ENCODE measurements at places on chromosomes 12 and 14.

DNA sequence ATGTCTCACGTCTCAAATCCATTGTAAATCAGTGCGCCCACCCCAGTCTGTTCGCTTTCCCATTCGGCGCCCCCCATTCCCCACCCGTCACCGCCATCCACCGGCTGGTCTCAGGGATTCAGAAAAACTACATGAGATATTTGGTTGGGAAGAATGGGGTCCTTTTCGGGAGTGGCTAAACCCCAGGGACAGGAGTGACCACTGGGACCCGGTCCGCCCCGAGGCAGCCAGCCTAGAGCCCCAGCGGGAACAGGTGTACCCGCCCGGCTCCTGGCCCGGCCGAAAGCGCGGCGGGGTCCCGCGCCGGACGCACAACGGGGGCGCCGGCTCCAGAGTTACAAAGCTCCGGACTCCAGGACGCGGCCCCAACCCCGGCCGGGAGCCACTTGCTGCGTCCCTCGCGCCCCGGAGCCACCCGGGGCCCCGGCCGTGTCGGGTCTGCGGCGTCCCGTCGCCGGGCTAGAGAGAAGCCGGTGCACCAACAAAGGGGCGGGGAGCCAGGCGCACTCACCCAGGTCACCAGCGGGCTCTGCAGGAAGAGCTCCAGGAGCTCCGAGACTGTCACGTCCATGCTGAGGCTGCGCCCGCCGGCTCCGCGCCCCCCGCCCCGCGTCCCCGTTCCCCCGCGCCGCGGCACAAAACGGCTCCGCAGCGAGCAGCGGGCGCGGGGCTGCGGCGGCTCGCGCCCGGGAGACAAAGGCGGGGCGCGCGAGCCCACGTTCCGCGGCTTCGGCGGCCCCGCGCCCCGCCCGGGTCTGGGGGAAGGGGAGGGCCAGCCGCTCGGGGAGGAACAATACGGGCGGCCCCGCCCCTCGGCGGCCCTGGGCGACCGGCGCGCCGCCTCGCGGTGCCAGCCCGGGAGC lies at the start of gene CCDC88C:
Gene CCDC88C (minus strand): TSS at position 701 of the 863 bp plus-strand sequence. CDS start 130 bp downstream, at position 571.
- peak within 1 kb of the TSS; percentile 73 for H3K4me3 ChIP-seq
- peak within 1 kb of the TSS; percentile 26 for H3K27ac ChIP-seq
- peaks cover 36% of the 10 kb centered on the region for H3K4me1 ChIP-seq

DNA sequence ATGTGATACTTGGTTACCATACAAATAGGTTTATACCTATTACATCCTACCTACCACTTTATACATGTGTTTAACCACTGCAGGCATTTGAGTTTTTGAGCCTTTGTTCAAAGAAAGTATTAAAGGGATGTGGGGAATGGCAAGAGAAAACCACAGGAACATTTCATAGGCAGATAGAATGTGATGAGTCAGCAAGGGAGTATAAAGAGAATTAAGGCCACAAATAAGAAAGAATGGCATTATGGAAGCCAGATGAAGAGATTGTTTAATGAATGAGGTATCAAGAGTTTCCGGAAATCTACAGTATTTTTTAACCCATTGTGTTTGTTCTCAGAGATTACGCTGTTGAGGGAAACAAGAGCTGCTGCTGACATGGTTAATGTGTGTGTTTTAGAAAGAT lies 66.9 kb downstream of the METTL25 start:
- H3K27ac ChIP-seq: no peak overlapping the region
- peaks cover 2% of the 10 kb centered on the region for H3K4me1 ChIP-seq
- H3K27me3 ChIP-seq: no peaks in the 10 kb centered on the region
- no peak overlapping the region for H3K4me3 ChIP-seq
- peaks cover 11% of the 10 kb centered on the region for H3K36me3 ChIP-seq
- DNase-seq: no peak

DNA sequence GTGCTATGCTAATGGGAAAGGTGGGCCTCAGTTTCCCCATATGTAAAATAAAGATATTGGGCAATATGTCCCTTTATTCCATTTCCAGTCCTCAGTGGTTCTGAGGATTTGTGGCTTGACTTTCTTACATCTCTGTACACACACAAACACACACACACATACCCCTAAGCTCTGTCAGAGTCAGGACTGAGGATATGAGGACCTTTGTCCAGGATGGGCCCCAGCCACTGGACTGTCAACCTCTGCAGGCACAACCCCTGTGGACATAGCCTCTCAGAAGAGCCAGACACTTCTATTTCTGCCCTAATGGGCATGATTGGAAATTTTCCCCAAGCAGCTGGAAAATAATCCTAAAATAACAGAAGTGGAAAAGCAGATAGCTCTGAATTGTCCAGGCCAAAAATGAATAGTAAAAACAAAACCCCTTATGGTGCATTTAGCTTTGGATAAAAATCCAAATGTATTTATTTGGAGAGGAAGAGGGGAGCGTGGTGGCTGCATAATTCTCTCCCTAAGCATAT lies 50.2 kb downstream of the RIN3 start:
- peaks cover 15% of the 10 kb centered on the region for H3K36me3 ChIP-seq
- no peaks in the 10 kb centered on the region for H3K27me3 ChIP-seq
- peak overlapping the region; percentile 64 for H3K27ac ChIP-seq
- H3K4me3 ChIP-seq: no peak overlapping the region
- peaks cover 11% of the 10 kb centered on the region for H3K4me1 ChIP-seq
- DNase-seq: no peak

GRCh38 chr14:91038439-91038838 lies 22.0 kb downstream of the RPS6KA5 start:
- DNase-seq: no peak
- no peak overlapping the region for H3K27ac ChIP-seq
- H3K27me3 ChIP-seq: no peaks in the 10 kb centered on the region
- H3K4me1 ChIP-seq: peaks cover 3% of the 10 kb centered on the region

- H3K36me3 ChIP-seq: peaks cover 2% of the 10 kb centered on the region
- peak overlapping the region; percentile 97 for H3K27ac ChIP-seq
- peak overlapping the region; percentile 81 for H3K4me3 ChIP-seq
Observed at GRCh38 chr12:22626406-22626805, 1.4 kb downstream of the ETNK1 start.

GRCh38 chr12:131380965-131381705 lies 329.8 kb upstream of the SFSWAP start:
- H3K27me3 ChIP-seq: peaks cover 40% of the 10 kb centered on the region
- H3K27ac ChIP-seq: no peak overlapping the region
- no peak overlapping the region for H3K4me3 ChIP-seq
- no peaks in the 10 kb centered on the region for H3K36me3 ChIP-seq

GRCh38 chr14:61736751-61737150 lies 25.5 kb upstream of the SNAPC1 start:
- H3K27me3 ChIP-seq: no peaks in the 10 kb centered on the region
- H3K4me3 ChIP-seq: no peak overlapping the region
- peaks cover 38% of the 10 kb centered on the region for H3K36me3 ChIP-seq
- no peaks in the 10 kb centered on the region for H3K4me1 ChIP-seq
- no peak overlapping the region for H3K27ac ChIP-seq
- no peak for DNase-seq

GRCh38 chr14:61706096-61706690 lies 10.9 kb downstream of the HIF1A start:
- DNase-seq: no peak
- H3K27me3 ChIP-seq: no peaks in the 10 kb centered on the region
- H3K4me3 ChIP-seq: no peak overlapping the region
- H3K27ac ChIP-seq: peak overlapping the region; percentile 32
- H3K4me1 ChIP-seq: peaks cover 16% of the 10 kb centered on the region

GRCh38 chr14:33035416-33036194 lies 96.9 kb downstream of the NPAS3 start:
- no peak overlapping the region for H3K4me3 ChIP-seq
- no peaks in the 10 kb centered on the region for H3K4me1 ChIP-seq
- H3K27me3 ChIP-seq: no peaks in the 10 kb centered on the region
- no peaks in the 10 kb centered on the region for H3K36me3 ChIP-seq
- DNase-seq: no peak

- no peak overlapping the region for H3K4me3 ChIP-seq
- no peaks in the 10 kb centered on the region for H3K4me1 ChIP-seq
- no peaks in the 10 kb centered on the region for H3K27me3 ChIP-seq
- DNase-seq: no peak
- H3K36me3 ChIP-seq: peaks cover 17% of the 10 kb centered on the region
Observed at GRCh38 chr14:105340821-105341733, 26.5 kb downstream of the PACS2 start.

- H3K36me3 ChIP-seq: no peaks in the 10 kb centered on the region
- H3K27me3 ChIP-seq: peaks cover 27% of the 10 kb centered on the region
- DNase-seq: no peak
- no peak overlapping the region for H3K27ac ChIP-seq
Observed at GRCh38 chr14:78022059-78022458, 148.1 kb upstream of the NRXN3 start.

GRCh38 chr12:85836197-85837090 lies at the start of gene RASSF9:
TSS of gene RASSF9 (minus strand) at chr12:85836409. CDS start at chr12:85836201, 208 bp downstream.
- no peaks in the 10 kb centered on the region for H3K27me3 ChIP-seq
- H3K4me1 ChIP-seq: peaks cover 38% of the 10 kb centered on the region
- DNase-seq: no peak
- peak within 1 kb of the TSS; percentile 80 for H3K4me3 ChIP-seq
- H3K27ac ChIP-seq: peak within 1 kb of the TSS; percentile 89

- H3K27ac ChIP-seq: no peak overlapping the region
- no peaks in the 10 kb centered on the region for H3K4me1 ChIP-seq
- no peak for DNase-seq
- H3K27me3 ChIP-seq: peaks cover 33% of the 10 kb centered on the region
- H3K4me3 ChIP-seq: no peak overlapping the region
Observed at GRCh38 chr12:57040750-57041149, 9.2 kb downstream of the MYO1A start.

GRCh38 chr14:38752750-38753149 lies 350.3 kb downstream of the SEC23A start:
- no peaks in the 10 kb centered on the region for H3K4me1 ChIP-seq
- H3K27me3 ChIP-seq: no peaks in the 10 kb centered on the region
- DNase-seq: no peak
- H3K4me3 ChIP-seq: no peak overlapping the region
- no peaks in the 10 kb centered on the region for H3K36me3 ChIP-seq

- no peaks in the 10 kb centered on the region for H3K36me3 ChIP-seq
- H3K27ac ChIP-seq: no peak overlapping the region
Observed at GRCh38 chr12:92208613-92209121, 63.0 kb upstream of the BTG1 start.

- peak overlapping the region; percentile 68 for H3K27ac ChIP-seq
- DNase-seq: no peak
- peaks cover 35% of the 10 kb centered on the region for H3K4me1 ChIP-seq
- no peaks in the 10 kb centered on the region for H3K27me3 ChIP-seq
- peaks cover 5% of the 10 kb centered on the region for H3K36me3 ChIP-seq
Observed at GRCh38 chr12:47705229-47705565, 633 bp downstream of the RPAP3 start.

GRCh38 chr14:61516964-61517653 lies 178.2 kb upstream of the HIF1A start:
- peaks cover 33% of the 10 kb centered on the region for H3K4me1 ChIP-seq
- no peak for DNase-seq
- H3K4me3 ChIP-seq: no peak overlapping the region
- H3K27ac ChIP-seq: no peak overlapping the region

DNA sequence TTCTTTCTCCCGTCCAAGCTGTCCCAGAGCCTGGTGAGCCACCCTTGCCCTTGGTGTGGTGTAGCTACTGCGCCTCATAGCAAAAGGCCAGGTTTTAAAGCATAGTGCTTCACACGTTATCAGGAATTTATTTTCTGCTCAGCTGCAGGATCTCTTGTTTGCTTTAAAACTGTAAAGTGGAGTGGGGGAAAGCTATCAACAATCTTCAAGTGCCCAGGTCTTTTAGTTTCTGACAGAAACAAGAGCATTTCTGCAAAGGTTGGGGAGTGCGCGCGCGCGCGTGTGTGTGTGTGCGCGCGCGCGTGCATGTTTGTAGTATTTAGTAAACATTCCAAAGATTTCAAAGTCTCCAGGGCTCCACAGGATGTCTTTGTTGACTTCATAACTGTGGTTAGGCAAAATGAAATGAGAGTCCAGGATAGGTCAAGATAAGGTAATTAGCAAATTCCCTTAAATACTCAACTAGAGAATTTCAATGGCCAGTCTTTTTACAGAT lies 45.5 kb downstream of the EML1 start:
- peak overlapping the region; percentile 50 for H3K27ac ChIP-seq
- DNase-seq: no peak
- peaks cover 33% of the 10 kb centered on the region for H3K27me3 ChIP-seq
- no peaks in the 10 kb centered on the region for H3K36me3 ChIP-seq

DNA sequence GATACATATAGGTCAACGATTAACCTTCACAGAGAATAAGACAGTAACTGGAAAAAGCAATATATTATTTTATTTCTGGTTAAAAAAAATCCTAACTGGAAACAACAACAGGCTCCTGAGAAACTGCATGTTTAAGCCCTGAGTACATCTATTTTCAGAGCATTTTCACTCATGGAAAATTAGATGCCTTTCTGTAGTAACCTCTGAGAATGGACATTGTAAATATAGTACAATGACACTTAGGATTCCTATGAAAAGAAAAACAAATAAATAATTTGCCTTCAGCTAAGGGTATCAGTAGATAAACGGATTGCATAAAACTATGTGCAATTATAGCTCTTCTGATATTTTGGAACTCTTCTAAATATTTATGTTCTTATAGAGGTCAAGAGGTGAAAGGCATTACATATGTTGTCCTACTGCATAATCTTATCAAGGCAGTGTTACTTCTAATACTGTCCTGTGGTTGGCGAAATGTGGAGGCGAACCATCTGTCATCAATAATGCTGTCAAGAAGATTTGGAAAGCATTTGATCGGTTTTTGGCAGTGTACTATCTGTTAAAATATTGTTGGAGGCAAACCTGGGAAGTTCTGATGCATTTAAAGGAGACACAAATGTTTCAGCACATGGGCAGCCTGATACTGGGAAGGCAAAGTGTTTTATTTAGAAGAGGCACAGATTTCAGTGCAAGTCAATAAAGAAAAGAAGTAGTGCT lies 381.8 kb downstream of the BTG1 start:
- DNase-seq: no peak
- H3K4me1 ChIP-seq: peaks cover 10% of the 10 kb centered on the region
- no peaks in the 10 kb centered on the region for H3K27me3 ChIP-seq
- H3K27ac ChIP-seq: peak overlapping the region; percentile 5
- H3K4me3 ChIP-seq: no peak overlapping the region

- H3K4me3 ChIP-seq: no peak overlapping the region
- no peaks in the 10 kb centered on the region for H3K27me3 ChIP-seq
- H3K27ac ChIP-seq: no peak overlapping the region
- no peak for DNase-seq
- no peaks in the 10 kb centered on the region for H3K36me3 ChIP-seq
Observed at GRCh38 chr14:81797315-81797714, 263.7 kb upstream of the SEL1L start.

DNA sequence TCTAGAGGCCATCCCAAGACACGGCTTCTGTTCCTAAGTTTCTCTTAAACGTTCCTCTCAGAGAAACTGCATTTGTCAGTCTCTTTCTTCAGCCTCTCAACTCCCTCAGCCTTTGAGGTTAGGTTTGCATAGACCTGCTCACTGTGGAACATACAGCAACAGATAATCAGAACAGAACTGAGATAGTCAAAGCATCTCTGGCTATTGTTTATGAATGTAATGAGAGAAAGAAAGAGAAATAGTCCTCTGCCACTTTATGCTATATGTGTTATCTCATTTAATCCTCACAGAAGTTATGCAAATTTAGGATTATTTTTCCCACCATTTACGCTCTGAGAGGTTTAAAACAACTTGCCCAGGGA lies 190.6 kb downstream of the PHLDA1 start:
- no peaks in the 10 kb centered on the region for H3K4me1 ChIP-seq
- no peak for DNase-seq
- peaks cover 2% of the 10 kb centered on the region for H3K36me3 ChIP-seq
- no peaks in the 10 kb centered on the region for H3K27me3 ChIP-seq
- H3K27ac ChIP-seq: no peak overlapping the region
- no peak overlapping the region for H3K4me3 ChIP-seq
